ENCODE measurements at places on chromosomes 16 and 17. TPM values are rescaled to one million over a fixed set of nuclear protein-coding genes. Genes with fewer than 3 reads are reported as not detected.

SCIMP gene
- not detected for total RNA-seq

- DNase-seq: no peak
Measured at GRCh38 chr16:50797456-50797855, 55.6 kb downstream of the CYLD start.

GRCh38 chr16:27265982-27266381, 2.6 kb downstream of the NSMCE1 start:
- DNase-seq: no peak

- DNase-seq: peak; percentile 58
Measured at GRCh38 chr17:81309140-81309858, 14.2 kb upstream of the SLC38A10 start.

DNA sequence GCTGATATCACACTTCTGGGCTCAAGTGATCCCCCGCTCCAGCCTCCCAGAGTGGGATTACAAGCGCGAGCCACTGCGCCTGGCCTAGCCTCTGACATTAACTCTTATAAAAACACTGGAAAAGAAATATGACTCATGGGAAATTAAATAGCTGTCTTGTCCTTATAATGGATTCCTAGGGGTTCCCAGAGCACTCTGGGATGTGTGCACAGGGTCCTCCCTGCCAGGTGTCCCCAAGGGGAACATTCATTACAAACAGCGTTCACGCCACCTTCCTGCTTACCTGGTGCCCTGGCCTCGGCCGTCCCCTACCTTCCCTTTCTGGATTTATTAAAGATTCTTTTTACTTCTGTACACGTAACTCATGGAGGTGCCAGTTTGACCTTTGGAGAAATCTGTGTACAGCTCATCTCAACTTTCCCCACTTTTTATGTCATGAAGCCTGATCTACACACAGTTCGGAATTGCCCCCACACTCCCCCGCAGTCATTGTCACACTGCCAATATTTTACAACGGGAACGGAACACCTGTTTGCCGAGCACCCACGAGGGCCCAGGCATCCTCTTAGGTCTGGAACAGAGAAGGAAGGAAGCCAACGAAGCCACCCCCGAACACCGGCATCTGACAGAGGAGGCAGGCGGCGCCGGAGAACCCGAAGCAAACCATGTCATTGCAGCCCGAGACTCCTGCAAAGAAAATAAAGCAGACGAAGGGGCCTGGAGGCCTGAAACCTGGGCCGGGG, 39.7 kb upstream of the MEAK7 start:
- no peak for DNase-seq

DNA sequence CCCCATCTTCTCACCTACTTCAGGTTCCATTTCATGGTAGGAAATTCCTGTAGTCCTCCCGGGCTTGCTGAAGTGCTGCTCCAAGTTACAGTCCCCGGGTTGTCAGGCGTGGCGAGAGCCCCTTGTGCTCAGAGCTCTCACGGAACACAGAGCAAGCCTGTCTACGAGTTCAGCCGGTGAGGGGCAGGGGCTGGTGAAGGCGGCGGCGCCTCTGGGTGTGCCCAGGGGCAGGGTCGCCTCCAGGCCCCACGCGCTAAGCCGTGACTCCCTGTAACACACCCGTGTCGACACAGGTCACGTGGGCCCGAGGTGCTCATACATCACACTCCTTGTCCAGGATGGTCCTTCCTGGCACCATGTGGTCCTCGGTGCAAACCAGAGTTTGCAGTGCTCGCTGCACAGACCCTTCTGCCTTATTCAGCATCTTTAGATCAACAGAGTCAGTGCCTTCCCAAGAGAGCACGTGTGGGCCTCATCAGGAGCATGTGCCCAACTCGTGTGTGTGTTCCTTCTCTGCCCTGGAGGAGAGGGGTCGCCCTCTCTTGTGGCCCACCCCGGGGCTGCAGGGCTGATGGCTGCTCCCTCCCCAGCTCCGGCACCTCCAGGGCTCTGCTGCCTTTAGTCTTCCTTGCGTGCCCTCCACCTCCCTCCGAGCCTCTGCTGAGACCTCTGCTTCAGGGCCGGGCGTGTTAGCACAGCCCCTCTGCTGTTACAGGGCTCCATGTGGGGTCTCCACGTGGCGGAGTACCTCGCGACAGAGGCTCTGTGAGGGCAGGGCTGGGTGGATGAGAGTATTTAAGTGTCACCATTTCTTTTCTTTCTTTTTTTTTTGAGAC, 51.2 kb downstream of the WDR45B start:
- DNase-seq: no peak

- DNase-seq: no peak
Measured at GRCh38 chr17:56624309-56624708, 30.8 kb downstream of the NOG start.

KRTAP3-2 gene
- total RNA-seq: not detected

CACNG1 gene
- total RNA-seq: 0.32 TPM

ADAMTS18 gene
- 0.12 TPM for total RNA-seq

GRCh38 chr16:58196898-58197313, 1.0 kb downstream of the CSNK2A2 start:
- no peak for DNase-seq

DNA sequence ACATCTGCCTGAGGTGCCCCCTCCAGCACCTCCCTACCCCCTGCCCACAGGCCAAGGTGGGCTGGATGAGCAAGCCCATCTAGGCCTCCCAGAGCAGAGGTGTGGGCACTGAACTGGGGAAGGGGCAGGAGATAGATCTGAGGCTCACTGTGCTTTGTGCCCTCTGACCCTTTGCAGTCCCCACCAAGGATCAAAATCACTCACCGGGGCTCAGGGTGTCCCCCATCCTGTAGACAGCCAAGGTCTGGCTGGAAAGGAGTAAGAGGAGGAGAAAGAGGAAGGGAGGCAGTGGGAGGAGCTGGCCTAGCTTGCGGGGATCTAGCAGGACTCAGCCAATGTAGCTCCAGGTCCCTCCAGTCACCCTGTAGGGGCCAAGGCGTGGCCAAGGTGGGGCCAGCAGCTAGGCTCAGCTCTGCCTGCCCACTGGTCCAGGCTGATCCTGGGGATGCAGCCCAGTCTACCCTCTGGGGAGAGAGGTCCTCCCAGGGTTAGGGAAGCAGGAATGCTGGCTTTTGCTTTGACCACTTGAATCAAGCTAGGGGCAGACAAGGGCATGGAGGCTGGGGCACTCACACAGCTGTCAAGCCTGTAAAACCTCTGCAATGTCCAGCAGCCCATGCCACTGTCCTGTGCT, 1.8 kb downstream of the SLC12A4 start:
- DNase-seq: no peak

DNA sequence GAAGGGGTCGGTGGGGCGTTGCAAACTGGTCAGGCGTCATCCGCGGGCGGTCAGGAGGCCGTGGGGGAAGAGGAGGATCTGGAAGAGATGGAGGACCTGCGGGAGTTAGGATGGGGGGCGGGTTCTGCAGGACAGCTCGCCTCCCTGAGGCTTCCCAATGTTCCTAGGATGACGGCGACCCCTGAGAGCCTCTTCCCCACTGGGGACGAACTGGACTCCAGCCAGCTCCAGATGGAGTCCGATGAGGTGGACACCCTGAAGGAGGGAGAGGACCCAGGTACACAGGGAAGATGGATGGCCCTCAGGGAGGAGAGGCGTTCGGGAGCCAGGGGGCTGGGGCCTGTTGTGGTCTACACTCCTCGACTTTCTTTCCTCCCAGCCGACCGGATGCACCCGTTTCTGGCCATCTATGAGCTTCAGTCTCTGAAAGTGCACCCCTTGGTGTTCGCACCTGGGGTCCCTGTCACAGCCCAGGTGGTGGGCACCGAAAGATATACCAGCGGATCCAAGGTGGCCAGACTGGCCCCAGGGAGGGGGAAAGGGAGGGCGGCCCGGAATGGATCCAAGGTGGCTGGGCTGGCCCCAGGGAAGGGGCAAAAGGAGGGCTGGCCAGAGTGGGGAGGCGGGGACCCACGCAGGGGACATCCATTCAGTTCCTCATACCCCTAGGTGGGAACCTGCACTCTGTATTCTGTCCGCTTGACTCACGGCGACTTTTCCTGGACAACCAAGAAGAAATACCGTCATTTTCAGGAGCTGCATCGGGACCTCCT, 839 bp downstream of the PLD2 start:
- no peak for DNase-seq

DNA sequence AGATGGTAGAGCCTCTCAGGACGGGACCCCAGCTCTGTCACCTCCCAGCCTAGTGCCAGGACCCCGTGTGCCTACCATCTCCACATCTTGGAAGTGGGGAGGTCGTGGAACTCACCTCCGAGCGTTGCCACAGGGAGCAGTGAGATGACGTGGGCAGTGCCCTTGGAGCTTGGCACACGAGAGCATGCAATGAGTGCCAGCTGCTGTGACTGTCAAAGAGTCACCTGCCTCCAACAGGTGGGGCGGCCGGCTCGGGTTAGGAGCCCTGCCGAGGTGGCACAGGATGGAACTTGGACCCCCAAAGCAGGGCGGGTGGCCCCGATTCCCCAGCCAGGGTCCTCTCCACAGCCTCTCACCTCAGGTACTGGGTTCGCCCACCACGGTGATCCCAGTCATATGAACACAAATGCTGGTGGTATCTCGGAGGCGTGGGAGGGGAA, 5.5 kb downstream of the VPS4A start:
- no peak for DNase-seq

DNA sequence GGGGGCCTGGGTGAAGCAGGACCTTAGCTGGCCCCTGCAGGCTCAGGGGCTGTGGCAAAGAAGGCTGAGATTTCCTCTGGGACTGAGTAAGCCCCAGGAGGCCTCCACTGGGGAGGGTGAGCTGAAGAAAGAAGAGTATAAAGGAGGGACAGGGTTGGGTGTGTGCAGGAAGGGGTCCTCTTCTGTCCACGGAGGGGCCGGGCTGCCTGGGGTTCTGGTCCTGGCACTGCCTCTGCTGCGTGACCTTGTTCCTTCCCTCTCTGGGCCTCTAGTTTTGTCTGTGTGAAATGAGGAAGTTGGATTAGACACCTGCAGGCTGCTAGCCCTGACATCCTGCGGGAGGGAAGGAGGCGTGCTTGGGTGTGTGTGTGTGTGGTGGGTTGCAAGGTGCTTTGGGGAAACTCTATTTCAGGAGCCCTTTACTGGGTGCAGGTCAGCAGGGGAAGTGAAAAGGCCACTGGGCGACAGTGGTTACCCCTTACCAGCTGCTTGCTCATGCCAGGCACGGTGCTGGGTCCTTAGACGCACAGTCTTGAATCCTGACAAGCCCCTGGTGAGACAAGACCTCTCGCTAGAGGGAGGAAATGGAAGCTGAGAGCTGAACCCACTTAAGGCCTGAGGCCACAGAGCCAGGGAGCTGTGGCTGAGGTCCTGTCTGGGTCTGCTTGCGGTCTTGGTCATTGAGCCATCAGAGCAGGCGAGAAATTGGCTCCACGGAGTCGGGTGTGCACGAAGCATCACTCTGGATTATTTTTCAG, 60.7 kb downstream of the OR1D5 start:
- DNase-seq: no peak
